H4 (cell line): ENCODE measurements at places on chromosomes 12 and 14. TPM values are rescaled to one million over a fixed set of nuclear protein-coding genes. Genes with fewer than 3 reads are reported as not detected.

ETNK1 gene
- total RNA-seq = 17.4 and 19.9 TPM in 2 replicates

PROX2 gene
- total RNA-seq = not detected in 2 replicates

TEX52 gene
- not detected in 2 replicates for total RNA-seq

OR4E1 gene
- not detected in 2 replicates for total RNA-seq

PTPRO gene
- 1.2 and 1.7 TPM in 2 replicates for total RNA-seq

CLEC4C gene
- not detected in 2 replicates for total RNA-seq

LAG3 gene
- total RNA-seq = 0.06 TPM in 1 of 2 replicates, not detected in the other

PIWIL1 gene
- 0.06 and 0.08 TPM in 2 replicates for total RNA-seq

TAS2R13 gene
- total RNA-seq = 0.08 and 0.17 TPM in 2 replicates

CLEC4D gene
- total RNA-seq = not detected in 2 replicates

FIGNL2 gene
- not detected in 2 replicates for total RNA-seq

DICER1 gene
- total RNA-seq = 14.0 and 19.5 TPM in 2 replicates

FANCM gene
- 4.6 and 5.9 TPM in 2 replicates for total RNA-seq

WNT5B gene
- total RNA-seq = 3.8 and 6.4 TPM in 2 replicates

CD163L1 gene
- 27.5 and 47.1 TPM in 2 replicates for total RNA-seq

NRL gene
- 1.0 and 1.6 TPM in 2 replicates for total RNA-seq

LHX5 gene
- not detected in 2 replicates for total RNA-seq

SLC35E3 gene
- total RNA-seq = 0.72 and 3.6 TPM in 2 replicates

RNU4-1 gene
- under 0.01 TPM in 2 replicates for total RNA-seq

UTP20 gene
- 14.4 and 17.0 TPM in 2 replicates for total RNA-seq

DIO2 gene
- total RNA-seq = 37.3 and 48.7 TPM in 2 replicates

ARL6IP4 gene
- 111 and 179 TPM in 2 replicates for total RNA-seq

SLC25A47 gene
- total RNA-seq = not detected in 2 replicates

RTN1 gene
- total RNA-seq = 5.4 and 6.5 TPM in 2 replicates

CHPT1 gene
- 57.1 and 58.9 TPM in 2 replicates for total RNA-seq

E2F7 gene
- total RNA-seq = 12.5 and 16.6 TPM in 2 replicates

FOXG1 gene
- 4.8 and 8.2 TPM in 2 replicates for total RNA-seq

C1QL4 gene
- total RNA-seq = 2.6 and 3.8 TPM in 2 replicates

BDKRB2 gene
- 4.5 and 5.4 TPM in 2 replicates for total RNA-seq

FZD10 gene
- 0.04 and 0.19 TPM in 2 replicates for total RNA-seq

MED6 gene
- 48.6 and 50.4 TPM in 2 replicates for total RNA-seq

RTL1 gene
- 0.58 TPM in 1 of 2 replicates, not detected in the other for total RNA-seq

CTSG gene
- total RNA-seq = not detected in 2 replicates

HVCN1 gene
- total RNA-seq = 1.6 TPM in 1 of 2 replicates, not detected in the other
